ENCODE measurements at places on chromosomes 3 and 15.

DNA sequence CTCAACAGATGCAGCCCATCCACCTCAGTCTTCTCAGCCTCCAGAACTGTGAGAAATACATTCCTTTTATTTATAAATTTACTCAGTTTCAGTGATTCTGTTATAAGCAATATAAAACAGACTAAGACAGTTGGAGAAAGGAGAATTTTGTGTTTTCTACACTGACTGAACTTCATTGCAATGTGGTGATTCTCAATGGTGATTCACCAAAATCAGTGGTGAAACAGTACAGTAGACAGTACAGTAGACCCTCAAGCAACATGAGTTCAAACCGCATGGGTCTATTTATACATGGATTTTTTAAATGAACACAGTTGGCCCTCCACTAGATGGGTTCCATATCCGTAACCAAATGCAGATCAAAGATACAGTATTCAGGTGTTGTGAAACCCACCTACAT, 403.1 kb upstream of the TGFBR2 start:
- DNase-seq, result peak; percentile 35

GRCh38 chr3:186418671-186419145, 56.7 kb upstream of the DGKG start:
- no peak for DNase-seq

GRCh38 chr15:79956354-79956939, 14.5 kb downstream of the BCL2A1 start:
- no peak for DNase-seq

DNA sequence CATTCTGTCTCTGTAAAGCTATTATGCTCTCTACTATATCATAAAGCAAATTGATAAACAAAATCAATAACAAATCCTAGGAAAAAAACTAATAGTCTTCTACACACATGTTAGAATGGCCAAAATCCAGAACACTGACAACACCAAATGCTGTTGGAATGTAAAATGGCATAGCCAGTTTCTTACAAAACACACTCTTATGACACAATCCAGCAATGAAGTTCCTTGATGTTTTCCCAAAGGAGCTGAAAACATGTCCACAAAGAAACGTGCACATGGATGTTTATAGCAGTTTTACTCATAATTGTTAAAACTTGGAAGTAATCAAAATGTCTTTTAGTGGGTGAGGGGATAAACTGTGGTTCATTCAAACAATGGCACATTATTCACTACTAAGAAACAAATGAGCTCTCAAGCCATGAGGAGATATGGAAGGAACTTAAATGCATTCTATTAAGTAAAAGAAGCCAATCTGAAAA, 32.7 kb downstream of the CADM2 start:
- no peak for DNase-seq

DNA sequence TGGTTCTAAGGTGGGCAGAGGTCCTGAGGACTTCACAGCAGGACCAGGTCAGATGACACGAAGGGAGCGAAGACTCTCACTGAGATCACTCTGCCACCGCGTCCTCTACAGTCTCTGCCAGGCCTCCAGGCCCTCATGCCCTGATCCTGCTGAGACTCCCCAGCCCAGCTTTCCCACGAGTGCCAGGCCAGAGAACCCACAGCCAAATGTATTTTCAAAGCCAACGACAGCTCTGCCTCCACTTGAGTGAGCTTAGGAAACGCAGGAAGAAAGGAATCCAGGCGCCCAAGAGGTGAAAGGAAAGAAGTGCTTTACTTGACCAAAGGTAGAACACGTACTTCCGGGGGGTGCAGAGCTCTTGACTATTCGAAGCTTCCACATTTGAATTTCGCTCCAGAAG, 275.0 kb downstream of the XXYLT1 start:
- DNase-seq, result no peak

DNA sequence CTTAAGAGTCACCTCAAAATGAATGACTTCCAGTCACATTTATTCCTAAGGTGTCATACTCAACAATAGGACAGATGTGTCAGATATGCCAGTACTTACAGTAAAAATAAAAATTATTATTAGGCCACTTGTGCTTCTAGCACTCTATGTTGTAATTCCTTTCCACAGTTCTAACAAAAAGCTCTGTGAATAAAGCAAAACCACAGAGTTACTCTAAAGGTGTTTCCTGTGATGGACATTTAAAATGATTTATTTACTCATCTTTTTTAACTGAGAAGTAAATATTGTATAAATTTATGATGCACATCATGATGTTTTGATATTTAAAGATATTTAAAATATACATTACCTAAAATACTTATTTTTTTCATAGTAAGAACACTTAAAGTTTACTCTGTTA, 13.9 kb upstream of the GOLGA8B start:
- DNase-seq, result no peak

DNA sequence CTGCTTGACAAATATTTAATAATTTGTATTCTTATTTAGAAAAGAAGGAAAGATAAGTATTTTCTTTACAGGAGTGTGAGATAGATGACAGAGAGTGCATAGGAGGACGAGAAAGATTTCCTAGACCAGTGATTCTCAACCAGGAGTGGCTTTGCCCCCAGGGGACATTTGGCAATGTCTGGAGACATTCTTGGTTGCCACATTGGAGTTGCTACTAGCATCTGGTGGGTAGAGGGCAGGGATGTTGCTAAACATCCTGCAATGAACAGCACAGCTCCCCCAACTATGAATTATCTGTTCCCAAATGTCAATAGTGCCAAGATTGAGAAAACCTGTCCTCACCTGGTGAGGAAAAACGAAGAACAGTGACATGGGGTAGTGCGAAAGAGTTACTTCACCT, 30.8 kb upstream of the MINAR1 start:
- no peak for DNase-seq

DNA sequence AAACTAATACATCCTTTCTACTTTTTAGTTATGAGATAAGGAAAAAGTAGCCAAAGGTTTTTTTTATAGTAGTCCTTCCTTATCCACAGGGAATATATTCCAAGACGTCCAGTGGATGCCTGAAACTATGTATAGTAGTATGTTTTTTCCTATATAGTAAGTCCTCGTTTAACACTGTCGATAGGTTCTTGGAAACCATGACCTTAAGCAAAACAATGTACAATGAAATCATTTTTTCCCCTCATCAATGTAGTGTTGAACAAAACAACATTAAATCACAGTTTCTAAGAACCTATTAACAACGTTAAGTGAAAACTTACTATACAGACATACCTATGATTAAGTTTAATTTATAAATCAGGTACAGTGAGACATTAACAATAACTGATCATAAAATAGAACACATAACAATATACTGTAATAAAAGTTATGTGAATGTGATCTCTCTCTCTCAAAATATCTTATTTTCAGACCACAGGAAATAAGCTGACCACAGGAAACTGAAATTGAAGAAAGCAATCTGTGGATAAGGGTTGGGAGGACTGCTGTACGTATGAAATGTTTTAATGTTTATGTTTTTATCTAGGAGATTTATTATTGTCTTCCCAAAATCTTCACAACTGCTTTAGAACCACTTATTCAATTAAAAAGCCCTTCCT, 20.6 kb downstream of the COPS2 start:
- DNase-seq, result no peak

GRCh38 chr3:70488131-70488530, 175.7 kb upstream of the MDFIC2 start:
- no peak for DNase-seq

DNA sequence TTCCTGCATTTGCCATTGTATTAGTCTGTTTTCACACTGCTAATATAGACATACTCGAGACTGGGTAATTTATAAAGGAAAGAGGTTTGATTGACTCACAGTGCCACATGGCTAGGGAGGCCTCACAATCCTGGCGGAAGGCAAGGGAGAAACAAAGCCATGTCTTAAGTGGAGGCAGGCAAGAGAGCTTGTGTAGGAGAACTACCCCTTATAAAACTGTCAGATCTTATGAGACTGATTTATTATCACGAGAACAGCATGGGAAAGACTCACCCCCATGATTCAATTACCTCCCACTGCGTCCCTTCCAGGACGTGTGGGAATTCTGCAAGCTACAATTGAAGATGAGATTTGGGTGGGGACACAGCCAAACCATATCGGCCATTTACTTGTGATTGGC, 27.8 kb downstream of the YEATS2 start:
- DNase-seq, result no peak

- no peak for DNase-seq
Measured at GRCh38 chr3:72494626-72495025, 353.6 kb downstream of the SHQ1 start.

GRCh38 chr3:37833302-37834186, 28.1 kb upstream of the CTDSPL start:
- no peak for DNase-seq

DNA sequence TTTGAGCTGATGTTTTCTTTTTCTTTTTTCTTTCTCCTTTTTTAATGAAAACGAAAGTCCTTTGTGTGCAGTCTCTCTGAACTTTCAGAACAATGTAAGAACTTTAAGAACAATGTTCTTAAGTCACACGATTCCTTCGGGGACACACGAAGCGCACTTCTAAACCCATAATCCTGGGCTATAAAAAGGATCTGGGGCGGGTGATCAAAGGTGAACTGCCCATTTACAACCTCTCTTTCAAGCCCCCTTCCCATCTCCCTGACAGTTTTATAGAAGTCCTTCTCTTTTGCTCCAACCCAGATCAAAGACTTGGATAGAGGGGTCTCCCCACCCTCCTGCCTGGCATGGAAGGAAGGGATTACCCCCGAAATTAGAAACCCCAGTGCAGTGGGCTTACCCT, 126.8 kb downstream of the BDH1 start:
- no peak for DNase-seq

DNA sequence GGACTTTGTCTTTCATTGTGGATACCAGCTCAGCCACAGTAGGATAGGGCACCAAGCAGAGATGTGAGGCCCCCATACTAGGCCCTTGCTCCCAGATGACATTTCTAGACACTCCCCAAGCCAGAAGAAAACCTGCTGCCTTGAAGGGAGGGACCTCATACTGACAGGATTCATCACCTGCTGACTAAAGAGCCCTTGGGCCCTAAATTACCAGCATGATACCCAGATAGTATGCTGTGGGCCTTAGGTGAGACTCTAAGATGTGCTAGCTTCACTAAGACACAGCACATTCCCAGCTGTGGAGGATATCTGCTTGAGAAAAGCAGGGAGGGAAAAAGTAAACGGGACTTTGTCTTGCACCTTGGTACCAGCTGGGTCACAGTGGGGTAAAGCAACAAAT, 324.0 kb downstream of the TBL1XR1 start:
- DNase-seq, result no peak

- DNase-seq, result no peak
Measured at GRCh38 chr15:96339619-96340347, 9.3 kb downstream of the NR2F2 start.

DNA sequence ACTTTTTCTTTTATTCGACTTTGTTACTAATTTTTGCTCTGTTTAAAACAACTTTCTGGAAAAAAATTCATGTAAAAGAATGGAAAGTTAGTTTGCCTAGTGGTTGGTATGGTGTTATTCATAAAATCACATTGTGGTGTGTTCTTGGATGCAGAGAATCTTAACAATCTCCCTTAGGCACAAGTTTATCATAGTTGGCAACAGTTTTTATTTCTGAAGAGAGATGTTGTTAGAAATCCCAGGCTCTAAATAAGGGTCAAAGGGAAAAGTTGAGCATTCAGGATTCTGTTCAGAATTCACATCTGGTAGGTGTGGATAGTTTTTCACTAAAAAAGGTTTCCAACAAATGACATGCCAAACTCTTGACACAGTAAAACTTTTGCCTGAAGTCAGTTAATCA, 6.4 kb downstream of the DUT start:
- no peak for DNase-seq

GRCh38 chr15:88125576-88125975, 131.0 kb downstream of the NTRK3 start:
- DNase-seq, result no peak

DNA sequence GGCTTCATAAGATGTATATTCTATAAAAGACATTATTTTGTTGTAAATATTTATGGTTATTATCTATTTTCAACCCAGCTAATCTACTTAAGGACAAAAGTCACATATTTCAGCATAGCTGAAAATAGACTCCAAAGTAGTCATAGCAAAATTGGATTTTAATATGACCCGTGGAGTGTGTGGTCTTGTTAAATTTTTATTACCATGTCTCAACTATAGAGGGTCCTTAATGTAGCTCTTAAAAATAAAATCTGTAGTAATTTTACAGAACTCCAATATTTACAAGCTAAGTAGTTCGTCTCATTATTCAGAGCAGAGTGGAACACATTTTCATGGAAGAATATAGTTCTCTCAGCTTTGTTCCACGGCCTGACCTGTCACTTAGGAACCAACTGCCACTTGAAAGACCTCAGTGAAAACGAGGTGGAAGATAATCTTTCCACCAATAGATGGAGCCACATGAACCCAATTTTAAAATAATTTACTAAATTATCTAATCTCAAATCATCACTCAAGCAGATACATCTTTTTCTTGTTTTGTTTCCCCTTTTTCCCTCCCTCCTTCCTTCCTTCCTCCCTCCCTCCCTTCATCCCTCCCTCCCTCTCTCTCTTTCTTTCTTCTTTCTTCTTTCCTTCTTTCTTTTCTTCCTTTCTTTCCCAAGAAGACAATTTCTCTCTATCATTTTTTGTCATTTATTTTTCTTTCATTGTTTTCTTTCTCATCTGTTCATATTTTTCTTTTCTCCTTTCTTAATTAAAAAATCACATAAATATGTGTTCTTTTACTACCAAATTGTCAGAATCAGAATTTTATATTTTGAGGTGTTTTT, 97.2 kb downstream of the CLDN1 start:
- DNase-seq, result peak; percentile 11

GRCh38 chr15:70715840-70716485, 47.4 kb downstream of the UACA start:
- no peak for DNase-seq

GRCh38 chr3:167733961-167734497, 663 bp downstream of the PDCD10 start:
- no peak for DNase-seq

DNA sequence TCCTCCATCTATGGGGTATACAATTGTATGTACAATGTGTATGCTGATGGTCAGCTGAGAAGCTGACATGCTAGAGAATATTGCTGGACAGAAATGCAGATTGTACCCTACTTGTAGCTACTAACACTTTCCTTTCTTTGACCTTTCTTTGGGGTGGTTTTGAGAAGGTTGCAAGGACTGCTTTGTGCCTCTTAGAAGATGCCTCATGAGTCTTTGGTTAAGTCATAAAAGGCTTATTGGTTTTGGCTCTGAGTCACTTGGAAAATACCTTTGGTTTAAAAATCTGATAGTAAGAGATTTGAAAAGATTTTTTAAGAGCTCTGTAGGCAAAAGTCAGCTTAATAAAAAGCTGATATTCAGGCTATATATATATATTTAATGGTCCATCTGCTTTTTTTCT, 71.5 kb downstream of the ZMAT3 start:
- DNase-seq, result peak; percentile 13

- DNase-seq, result no peak
Measured at GRCh38 chr3:133525435-133525834, 48.1 kb upstream of the CDV3 start.

DNA sequence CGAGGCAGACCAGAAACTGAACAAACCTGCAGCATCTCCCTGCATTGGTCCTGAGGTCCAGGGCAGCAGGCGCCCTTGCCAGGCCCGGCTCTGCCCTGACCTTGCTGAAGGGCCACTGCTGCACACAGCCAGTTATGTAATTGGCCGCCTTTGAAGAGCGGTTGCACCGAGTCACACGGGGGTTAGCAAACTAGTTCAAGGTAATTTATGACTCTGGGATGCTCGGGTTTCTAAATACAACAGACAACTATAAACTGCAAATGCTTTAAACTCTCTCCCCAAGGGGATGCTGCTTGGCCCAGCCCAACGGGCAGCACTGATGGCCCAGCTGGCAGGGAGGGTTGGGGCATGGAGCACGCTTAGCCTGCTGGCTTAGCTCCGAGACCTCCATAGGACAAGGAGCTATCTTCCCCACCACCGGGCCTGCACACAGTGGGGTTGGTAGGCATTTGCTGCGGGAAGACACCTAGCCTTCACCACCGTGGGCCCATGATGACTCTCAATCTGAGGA, 60.3 kb upstream of the IQSEC1 start:
- DNase-seq, result no peak
